ENCODE measurements at places on chromosomes 1 and 21.

GRCh38 chr21:33339135-33339534, 14.4 kb downstream of the IFNAR1 start:
- no peak for DNase-seq

GRCh38 chr21:46634966-46635323, 529 bp upstream of the PRMT2 start:
- DNase-seq = no peak

GRCh38 chr1:210918893-210919292, 215.1 kb downstream of the KCNH1 start:
- no peak for DNase-seq

DNA sequence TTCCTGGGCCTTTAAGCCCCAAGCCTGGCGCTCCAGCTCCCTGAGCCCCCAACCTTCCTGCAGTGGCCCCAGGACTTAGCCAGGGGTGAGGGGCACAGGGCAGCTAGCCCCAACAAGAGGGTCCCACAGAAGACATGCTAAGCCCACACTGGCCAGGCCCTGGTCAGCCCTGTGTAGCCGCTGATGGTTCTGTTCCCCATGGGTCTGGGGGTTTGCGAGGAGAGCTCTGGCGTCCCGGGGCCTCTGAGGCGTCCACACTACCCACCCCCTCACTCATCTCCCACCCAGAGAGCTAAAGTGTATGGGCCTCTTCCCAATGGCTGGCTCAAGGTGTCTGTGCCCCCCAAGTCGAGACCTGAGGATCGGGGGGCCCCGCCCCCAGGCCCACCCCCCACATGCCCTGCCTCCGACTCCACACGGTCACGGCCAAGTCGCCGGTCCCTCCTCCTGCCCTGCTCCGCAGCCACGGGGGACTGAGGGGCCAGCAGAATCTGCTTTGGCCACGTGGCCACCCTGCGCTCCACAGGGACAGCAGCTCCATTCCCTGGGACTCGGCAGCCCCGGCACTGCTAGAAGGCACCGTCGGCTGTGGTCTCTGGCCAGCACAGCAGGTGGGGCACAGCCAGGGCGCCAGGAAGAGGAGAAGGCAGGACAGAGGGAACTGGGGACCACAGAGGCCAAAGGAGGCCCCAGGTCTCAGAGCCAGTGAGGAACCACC, 7.8 kb downstream of the TNFRSF18 start:
- no peak for DNase-seq

DNA sequence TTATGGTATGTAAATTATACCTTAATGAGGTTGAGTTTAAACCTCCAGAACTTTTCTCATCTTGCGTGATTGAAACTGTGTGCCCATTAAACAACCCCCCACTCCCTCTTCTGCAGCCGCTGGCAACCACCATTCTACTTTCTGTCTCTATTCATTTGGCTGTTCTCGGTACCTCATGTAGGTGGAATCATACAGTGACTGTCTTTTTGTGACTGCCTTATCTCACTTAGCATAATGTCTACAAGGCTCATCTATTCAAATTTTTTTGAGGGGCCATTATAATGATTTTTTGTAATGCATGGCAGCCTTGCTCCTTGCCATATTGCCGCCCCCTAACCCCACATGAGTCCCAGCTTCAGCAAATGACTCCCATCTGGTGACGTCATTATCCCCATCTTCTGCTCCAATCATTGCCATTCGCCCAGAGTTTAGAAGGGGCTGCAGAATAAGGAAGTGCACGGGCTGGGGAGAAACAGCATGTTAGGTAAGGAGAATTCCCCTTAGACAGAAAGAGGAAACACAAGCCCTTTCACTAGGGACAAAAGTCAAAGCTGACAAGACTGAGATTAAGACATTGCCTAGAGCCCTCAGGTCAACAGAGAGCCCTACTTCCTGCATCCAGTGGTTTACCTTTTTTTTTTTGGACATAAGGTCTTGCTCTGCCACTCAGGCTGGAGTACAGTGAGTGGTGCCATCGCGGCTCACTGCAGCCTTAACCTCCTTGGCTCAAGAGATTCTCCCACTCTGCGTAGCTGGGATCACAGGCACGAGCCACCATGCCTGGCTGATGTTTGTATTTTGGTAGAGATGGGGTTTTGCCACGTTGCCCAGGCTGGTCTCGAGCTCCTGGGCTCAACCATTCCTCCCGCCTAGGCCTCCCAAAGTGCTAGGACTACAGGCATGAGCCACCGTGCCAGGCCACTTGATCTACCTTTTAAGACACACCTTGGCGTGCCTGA, 78.4 kb upstream of the ERRFI1 start:
- no peak for DNase-seq

DNA sequence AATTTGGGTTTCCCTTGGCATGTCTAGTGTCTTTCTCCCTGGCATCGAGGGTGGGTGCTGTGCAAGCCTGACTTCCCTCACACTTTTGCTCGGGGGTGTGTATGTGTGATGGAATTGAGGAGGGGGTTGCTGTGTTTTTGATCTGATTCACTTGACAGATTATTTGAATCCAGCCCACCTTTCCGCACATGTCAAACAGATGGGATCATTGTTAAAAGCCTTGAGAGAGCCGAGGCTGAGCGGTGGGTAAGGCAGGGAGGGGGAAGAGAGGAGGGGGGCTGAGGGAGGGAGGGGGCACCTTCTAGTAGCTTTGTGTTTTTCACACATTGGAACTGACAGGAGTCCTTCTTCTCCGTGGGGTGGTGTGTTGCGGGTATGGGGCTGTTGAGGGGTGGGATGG, 90.0 kb downstream of the PAPPA2 start:
- DNase-seq = no peak

DNA sequence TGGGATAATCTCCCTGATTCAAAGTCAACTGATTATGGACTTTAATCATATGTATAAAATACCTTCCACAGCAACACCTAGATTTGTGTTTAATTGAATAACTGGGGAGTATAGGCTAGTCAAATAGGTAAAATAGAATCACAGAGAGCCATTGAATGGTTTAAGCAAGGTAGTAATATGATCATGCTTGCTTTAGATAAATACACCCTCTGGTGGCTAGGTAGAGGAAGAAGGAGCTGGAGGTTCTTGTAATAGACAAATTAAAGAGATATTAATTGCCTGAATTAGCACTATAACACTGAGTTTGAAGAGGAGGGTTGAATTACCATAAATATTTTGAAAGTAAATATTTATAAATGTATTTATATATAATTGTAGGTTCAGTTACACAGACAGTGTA, 40.3 kb downstream of the DIRAS3 start:
- DNase-seq = no peak

DNA sequence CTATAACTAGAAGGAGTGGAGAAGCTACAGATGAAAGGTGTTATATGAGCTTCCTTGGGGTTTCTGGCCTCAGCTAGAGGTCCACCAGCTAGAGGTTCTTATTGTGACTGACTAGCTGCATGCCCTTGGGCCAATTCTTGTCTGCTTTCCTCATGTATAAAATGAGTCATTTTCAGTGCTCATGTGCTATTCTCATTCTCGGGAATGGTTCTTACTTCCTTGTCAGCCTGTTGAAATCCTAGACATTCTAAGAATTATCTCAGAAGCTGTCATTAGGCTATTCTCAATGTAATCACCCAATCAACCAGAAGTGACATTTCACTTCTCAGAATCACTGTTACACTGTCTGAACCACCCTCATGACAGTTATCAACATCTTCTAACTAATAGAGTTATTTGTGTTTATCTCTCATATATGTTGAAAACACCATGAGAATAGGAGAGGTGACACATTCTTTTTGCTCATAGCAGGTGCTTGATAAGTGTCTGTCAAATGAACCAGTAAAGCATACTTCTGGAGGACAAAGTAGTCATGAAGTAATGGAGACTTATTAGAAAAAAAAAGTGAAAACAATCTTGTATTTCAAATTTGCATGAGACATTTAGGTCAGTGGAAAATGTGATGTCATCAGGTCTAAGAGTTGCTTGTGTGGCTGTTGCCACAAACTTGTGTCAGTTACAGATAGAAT, 122.8 kb upstream of the IVNS1ABP start:
- DNase-seq = no peak

DNA sequence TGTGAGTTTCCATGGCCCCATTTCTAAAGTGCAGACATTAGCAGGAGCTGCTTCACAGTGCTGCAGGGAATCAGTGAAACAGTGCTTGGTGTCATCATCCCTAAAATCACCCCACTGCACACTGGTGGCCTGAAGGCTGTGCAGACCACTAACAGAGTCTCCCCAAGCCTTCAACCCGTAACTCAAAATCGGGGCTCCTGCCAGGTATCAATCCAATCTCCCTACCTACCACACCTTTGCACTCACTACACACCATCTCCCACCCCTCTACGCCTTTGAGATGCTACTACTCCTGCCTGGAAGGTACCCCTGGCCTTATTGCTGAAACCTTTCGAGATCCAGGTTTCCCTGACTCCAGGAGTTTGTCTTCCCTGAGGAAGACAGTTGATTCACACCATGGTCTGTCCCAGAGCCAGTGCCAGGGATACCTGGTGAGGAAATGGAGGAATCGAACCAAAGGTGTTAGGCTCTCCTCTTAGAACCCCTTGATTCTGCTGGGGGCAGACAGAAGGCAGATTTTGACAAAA, 25.5 kb downstream of the SLC2A1 start:
- DNase-seq = no peak

GRCh38 chr1:33429856-33430691, 821 bp downstream of the PHC2 start:
- no peak for DNase-seq

DNA sequence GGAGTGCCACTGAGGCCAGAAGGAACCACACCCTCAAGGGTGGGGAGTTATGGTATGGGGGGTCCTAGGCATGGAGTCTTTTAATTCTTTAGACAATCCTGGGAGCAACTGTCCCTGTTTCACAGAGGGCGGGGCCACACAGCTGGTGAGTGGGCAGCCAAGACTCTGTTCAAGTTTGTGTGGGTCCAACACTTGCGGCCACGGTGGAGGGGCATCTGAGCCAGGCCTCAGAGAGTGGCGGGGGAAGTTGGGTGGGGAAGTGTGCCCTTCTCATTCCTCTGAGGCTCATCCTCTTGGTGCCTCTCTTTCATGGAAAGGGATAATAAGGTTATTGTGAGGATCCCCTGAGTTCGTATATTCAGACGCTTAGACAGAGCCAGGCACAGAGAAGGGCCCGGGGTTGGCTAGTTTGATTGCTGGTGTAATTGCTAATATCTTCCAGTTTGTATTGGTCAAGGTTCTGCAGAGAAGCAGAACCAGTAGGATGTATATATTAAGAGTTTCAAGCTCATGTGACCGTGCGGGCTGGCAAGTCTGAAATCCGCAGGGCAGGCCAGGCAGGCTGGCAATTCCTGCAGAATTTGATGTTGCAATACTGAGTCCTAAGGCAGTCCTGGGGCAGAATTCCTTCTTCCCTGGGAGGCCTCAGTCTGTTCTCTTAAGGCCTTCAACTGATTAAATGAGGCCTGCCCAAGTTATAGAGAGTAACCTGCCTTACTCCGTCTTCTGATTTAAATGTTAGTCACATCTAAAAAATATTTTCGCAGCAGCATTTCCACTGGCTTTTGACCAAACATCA, 15.9 kb downstream of the PCSK9 start:
- DNase-seq = no peak

GRCh38 chr1:112356765-112357164, 39.2 kb upstream of the CTTNBP2NL start:
- no peak for DNase-seq
